ENCODE measurements at places on chromosomes 13 and 19.

- no peak for DNase-seq
These were observed 6.9 kb downstream of the PAK4 start for GRCh38 chr19:39132344-39132969.

GRCh38 chr13:47747901-47748300 lies 253.2 kb downstream of the SUCLA2 start:
- no peak for DNase-seq

GRCh38 chr19:55452749-55453346 lies 8.6 kb downstream of the ISOC2 start:
- peak; percentile 92 for DNase-seq

GRCh38 chr19:47227352-47228167 lies 3.4 kb downstream of the BBC3 start:
- DNase-seq, result peak; percentile 79

GRCh38 chr13:24196593-24197197 lies 36.2 kb downstream of the SPATA13 start:
- DNase-seq, result no peak

GRCh38 chr13:24249624-24250023 lies 59.8 kb upstream of the C1QTNF9 start:
- DNase-seq, result no peak

GRCh38 chr13:113625965-113626721 lies 31.9 kb downstream of the ATP4B start:
- DNase-seq, result no peak

DNA sequence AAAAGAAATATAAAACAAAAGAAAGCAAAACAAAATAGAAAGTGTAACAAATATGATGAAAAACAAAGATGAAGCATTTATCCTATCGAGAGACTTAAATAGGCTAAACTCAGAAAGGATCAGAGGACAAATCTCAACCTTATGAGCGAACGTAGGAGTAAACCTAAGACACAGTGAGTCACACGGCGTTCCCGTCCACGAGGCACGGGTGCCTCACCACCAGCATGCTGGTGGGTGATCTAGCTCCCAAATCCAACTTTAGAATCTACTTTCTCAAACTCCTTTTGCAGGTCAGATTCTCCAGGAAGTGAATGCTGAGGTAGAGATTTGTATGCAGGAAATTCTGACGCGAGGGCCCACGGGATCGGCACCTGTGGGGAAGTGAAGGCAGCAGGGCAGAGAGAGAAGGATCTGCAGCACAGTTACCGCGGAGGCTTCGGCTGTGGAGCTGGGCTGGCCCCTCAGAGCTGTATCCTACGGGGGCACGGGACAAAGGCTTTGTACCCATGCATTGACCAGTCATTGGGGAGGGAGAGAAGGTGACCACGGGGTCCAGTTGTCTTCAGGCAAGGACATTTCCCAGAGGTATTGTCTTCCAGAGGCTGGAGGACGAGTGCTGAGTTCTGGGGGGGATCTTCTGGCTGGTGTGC lies 7.5 kb upstream of the MIER2 start:
- DNase-seq, result no peak

DNA sequence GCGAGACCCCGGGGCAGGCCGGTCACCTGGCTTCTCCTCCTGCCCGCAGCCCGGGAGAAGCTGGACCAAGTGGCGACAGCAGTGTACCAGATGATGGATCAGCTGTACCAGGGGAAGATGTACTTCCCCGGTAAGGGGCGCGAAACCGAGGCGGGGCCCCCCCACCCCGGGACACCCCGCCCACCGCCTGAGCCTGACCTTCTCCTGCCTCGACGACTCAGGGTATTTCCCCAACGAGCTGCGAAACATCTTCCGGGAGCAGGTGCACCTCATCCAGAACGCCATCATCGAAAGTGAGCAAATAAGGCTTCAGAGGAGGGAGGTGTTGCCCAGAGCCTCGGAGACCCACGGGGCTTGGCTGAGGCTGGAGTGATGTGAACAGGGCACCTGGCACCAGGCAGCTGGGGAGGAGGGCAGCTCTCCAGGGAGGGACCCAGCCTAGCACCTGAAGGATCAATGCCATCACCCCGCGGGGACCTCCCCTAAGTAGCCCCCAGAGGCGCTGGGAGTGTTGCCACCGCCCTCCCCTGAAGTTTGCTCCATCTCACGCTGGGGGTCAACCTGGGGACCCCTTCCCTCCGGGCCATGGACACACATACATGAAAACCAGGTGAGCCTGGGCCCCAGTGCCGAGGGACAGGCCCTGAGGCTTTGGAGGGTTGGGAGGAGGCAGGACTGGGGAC lies 629 bp downstream of the IZUMO4 start:
- no peak for DNase-seq

DNA sequence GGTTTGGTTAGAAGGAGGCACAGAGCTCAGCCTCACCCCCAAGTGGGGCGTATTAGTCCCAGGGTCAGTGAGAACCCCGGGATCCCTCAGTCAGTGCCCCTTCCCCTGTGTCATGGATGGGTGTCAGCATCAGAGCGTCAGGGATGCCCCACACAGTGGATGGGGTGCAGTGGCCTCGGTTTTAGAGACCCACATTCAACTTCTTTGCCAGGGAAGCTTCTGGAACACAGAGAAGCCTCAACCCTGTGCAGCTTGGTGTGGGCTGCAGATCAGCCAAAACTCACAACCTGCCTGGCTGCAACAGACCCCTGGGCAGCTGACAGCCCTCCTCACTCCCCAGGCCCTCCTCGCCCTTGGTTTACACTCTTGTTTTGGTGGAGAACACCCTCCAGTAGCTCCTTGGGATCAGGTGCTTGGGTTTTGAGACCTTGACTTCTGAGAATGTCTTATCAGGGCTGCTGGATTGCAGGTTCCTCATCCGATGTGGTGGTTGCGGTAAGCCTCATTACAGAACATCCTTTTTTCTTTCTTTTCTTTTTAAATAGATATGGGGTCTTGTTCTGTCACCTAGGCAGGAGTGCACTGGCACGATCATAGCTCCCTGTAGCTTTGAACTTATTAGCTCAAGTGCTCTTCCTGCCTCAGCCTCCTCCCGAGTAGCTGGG lies 11.0 kb downstream of the ZNF333 start:
- DNase-seq, result no peak

DNA sequence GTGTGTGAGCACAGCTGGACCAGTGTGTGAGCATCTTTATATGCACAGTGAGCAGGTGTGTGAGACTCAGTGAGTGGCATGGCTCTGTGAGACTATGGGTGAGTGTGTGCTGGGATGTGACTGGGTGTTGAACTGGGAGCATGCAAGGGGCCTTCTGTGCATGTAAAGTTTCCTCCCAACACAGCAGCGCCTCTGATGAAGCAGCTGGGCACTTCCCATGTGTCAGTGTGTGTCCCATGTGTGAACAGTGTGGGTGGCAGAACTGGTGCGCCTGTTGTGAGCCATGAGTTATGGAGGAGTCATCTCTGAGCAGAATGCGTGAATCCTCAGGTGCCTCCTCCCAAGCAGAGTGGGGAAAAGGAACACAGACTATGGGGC lies 24.1 kb downstream of the LGALS16 start:
- DNase-seq, result no peak

DNA sequence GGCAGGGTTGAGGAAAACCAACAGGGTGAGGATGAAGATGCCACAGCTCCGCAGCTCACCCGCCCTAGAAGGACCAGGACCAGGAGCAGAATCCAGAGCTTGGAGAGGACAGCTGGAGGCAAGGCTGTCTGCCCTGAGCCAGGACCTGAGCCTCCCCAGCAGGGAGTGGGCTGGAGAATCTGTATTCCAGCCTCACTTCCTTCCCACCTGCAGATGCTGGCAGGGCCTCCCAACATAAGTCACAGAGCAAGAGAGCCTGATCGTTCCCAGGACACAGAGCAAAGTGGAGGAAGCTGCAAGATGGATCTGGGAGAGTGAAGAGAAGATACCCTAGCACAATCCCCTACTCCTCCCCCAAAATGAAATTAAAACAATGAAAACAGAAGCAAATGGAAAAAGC lies 61.7 kb upstream of the WASF3 start:
- DNase-seq, result no peak

DNA sequence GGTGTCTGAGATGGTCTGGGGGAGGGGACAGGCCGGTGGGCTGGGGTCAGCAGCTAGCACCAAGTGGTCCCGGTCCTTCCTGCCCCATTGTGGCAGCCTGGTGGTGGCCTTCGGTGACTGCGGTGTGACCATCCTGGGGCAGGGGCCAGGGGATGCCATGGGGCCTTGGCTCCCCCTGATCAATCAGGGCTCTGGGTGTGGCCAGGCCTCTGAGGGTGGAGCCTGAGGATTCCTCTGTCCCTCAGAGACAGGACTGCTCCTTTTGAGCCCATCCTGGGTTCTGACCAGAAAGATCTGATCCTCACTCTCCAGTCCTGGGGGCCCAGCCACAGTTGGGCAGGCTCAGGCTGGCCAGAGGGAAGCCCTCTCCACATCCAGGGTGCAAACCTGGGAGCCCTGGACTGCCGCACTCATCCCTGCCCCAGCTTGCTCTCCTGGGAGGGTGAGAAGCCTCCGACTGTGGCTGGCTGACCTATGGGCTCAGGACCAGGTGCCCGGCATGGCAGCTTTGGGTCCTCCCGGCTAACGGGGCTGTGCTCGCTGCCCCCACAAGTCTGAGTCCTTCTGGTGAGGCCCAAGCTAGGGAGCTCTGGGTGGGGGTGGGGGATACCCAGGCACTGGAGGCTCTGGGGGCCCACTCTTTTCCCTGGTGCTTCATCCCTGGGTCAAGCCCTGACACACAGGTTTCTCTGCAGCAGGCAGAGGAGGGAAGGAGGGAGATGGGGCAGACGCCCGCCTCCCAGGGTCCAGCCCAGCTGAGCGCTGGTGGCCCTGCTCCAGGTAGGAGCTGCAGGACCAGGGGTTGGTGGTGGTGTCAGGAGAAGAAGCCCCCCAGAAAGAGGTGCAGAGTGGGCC lies 59.5 kb downstream of the IER2 start:
- peak; percentile 62 for DNase-seq

GRCh38 chr13:97506511-97506910 lies 72.5 kb downstream of the RAP2A start:
- DNase-seq, result no peak

DNA sequence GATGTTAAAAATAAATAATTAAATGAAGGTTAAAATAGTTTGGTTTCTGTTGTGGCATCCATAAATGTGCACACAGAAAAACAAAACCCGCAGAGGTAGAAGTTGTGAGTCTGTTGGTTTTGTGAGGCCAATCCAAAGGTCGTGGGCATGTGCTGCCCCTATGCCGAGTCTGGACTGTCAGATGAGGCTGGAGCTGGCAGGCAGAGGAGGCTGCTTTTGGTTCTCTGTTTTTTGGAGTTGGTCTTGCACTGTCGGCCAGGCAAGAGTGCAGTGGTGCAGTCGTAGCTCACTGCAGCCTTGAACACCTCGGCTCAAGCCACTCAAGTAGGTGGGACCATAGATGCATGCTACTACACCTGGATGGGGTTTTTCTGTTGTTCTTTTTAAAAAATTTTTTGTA lies 43.7 kb downstream of the TSSK6 start:
- no peak for DNase-seq

DNA sequence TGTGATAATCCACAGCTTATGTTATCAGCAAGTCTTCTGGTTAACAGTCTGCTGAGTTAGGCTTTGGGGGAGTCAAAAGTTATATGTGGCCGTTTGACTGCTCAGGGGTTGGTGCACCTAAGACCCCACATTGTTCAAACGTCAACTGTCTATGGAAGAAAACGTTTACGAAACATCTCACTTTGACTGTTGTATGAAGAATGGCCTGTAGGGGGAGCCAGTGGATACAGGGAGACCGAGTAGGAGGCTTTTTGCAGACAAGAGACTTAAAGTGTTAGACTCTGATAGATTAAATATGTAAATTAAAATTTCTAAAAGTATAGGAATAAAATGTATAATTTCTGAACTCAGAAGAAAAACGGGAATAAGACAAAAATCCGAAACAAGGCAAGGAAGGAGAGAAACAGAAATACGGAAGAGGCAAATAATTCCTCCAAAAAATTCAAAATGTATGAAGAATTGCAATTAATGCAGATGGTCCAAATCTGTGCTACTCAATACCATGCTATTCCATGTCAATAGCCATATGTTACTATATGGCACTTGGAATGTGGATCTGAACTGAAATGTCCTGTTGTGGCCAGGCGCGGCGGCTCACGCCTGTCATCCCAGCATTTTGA lies 37.8 kb downstream of the TNFSF14 start:
- peak; percentile 51 for DNase-seq
